ENCODE measurements at places on chromosomes 12 and 14.

DNA sequence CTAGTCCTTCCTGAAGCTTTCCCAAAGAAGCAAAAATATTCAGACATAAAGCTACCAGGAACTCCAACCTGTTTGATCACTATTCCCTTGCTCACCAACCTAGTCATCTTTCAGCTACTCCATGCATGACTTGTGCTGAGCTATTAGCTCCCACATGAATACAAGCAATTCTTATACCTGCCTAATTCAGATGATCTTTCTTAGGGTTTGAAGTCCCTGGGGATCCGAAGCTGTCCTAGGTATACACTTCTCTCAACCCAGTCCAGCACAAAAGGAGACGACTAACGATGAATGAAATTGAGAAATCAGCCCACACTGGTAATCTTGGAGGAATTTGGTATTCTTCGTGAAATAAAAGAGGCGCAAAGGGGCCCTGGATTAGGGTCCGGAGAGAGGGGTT lies 631 bp upstream of the PTGR2 start:
- DNase-seq = no peak

DNA sequence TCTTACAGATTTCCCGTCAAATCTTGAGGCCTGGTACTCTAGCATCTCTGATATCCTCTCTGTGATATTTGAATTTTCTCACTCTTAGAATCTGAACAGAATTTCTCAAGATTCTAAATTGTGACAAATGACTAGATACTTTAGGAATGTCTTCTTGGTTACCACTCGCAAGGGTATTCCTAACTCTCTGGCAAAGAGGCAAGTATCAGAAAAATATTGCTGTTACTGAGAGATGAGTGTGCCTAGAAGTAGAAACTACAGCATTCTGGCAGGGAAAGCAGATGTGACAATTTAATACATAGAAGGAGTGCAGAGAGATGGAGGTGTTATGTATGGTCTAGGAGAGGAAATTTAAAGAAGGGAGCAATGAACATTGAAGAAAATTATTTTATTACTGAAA lies 467.8 kb downstream of the LRIG3 start:
- no peak for DNase-seq

- no peak for DNase-seq
Observed at GRCh38 chr12:129619271-129619670, 284.6 kb downstream of the TMEM132D start.

DNA sequence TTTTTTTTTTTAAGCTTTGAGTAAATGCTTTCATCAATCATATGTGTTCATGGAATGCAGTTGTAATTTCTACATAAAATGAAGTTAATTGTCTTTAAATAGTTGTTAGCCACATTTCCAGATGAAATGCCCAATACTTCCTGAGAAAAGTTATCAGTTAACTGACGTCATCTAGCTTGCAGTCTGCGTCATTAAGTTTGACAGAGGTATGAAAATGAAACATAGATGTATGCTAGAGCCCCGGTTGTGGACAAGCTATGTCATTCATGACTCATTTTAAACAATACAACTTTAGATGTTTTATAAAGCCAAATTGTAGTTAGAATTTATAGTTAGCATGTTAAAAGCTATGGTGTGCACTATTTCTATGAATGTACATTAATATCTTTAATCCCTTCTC lies 90.7 kb downstream of the PLEKHA5 start:
- no peak for DNase-seq

- DNase-seq = no peak
Observed at GRCh38 chr14:61620130-61620946, 75.0 kb upstream of the HIF1A start.

DNA sequence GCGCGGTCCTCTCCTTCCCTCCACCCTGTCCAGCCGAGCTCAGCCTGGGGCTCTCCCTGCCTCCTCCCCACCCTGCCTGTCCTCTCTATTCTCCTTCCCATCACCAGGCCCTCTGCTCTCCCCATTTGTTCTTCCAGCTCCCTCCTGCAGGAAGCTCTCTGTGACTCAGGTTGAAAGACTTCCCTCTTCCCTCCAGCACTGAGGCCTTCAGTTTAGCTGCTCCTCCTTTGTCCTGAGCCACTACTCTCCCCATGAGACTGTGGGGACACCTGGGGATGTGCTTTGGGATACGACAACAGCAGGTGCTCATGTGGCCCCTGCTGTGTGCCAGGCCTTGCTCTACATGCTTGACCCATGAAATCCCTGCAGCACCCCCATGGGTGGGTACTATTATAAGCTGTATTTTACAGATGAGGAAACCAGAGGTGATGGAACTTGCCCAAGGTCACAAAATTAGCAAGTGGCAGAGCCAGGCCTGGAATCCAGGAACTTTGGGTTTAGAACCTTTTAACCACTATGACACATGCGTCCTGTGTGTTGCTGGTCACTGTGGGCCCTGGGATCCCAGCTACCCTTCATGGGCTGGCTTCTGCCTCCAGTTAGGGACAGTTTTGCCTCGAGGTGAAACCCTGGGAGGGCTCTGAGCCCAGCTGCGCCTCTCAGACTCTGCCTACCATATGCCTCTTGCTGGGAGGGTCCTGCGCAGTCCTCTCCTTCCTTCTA lies 5.5 kb downstream of the KRT80 start:
- no peak for DNase-seq

DNA sequence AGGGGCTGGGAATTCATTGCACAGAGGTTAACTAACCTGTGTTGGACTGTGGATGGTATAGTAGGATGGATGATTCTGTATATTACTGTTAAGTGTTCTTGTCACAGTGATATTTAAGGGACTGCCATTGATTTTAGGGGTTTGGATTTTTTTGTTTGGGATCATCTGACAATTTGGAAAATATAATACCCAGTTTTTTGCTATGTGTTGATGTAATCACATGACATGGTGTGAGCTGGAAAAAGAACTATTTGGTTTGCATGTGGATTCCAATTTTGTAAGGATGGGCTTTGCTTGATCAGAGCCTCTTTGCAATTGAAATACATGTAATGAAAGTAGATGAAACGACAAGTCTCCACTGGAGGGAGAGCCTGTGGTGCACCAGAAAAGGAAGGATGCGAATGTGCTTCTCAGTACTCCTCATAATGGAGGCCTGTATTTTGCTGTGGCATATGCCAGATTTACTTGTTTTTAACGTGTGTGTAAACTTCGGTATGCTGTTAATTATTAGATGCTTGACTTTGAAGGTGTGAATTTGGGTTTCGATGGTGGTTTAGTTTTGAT lies 2.7 kb downstream of the DYRK2 start:
- DNase-seq = peak; percentile 63

DNA sequence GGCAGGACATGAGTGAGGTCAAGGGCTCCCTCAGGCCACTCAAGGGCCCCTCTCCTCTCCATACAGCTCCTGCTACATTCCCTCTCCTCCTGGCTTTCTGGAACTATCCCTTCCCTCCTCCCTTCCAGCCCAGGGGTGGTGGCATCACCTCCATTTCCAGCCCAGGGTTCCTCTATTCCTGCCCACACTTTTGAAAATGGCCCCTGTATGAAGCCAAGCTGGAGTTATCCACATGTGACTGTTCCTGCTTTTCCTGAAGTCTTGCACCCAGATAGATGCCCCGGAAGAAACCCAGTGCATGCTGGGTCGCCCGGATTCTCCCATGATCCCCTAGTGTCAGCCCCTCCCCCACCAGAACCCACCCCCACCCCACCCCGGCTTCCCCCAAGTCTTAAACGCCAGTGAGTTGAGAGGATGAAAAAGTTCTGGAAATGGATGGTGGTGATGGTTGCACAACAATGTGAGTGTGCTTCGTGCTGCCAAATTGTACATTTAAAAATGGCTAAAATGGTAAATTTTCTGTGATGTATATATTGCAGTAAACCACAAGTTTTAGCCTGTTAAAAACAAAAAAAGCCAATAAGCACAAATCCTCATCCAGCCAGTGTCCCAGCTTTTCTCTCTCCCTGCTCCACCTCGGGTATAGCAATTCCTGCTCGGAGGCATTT lies 136.9 kb downstream of the SCARB1 start:
- DNase-seq = no peak

GRCh38 chr14:35261774-35262173 lies 30.4 kb upstream of the PSMA6 start:
- DNase-seq = peak; percentile 33

Measured in CD4-positive, alpha-beta T cell treated with Interleukin-21 for 1 hour (primary cell).